Right cardiac atrium (tissue), 5 donors: ENCODE measurements at places on chromosomes 7 and 10. TPM values are rescaled to one million over a fixed set of nuclear protein-coding genes. Genes with fewer than 3 reads are reported as not detected.

Gene ACTL6B
- not detected for total RNA-seq

Gene ARPC1B
- 52.9 TPM for total RNA-seq

Gene IRF5
- total RNA-seq, result 4.6 TPM

Gene GPER1
- 4.3 TPM for total RNA-seq

- no peak for DNase-seq
These were observed 891.1 kb upstream of the GHITM start for GRCh38 chr10:83248106-83248631.

DNA sequence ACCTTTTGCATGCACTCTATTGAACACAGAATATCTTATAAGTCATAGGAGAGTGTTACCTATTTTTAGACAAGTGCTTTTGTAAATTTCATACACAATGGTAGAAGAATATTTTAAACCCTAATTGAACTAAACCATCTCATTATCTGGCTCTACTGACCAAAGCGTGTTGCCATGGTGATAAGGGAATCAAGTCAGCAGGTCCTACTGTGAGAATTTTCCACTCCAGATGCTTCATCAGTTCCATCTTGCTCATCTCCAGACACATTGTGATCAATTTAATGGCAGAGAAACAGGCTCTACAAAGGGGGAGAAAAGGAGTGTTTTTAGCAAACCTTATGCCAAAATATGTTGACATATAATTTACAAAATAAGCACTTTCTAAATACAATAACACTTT lies 621.9 kb upstream of the GHITM start:
- no peak for DNase-seq

- DNase-seq, result no peak
These were observed 42.5 kb downstream of the ASZ1 start for GRCh38 chr7:117384688-117385362.

DNA sequence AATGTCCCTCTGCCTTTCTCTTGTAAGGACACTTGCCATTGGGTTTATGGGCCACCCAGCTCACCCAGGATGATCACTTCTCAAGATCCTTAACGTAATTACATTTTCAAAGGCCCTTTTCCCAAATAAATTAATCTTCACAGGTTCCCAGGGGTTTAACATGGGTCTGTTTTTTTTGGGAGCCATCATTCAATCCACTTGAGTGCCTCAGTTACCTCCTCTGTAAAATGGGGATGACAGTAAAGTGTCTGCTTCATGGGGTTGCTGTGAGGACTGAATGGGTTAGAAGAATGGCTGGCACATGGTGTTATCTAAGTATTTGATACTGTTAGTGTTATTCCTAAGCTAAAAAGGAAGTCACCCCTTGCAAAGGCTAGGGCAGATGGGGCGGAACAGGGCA lies 7.4 kb downstream of the C10orf105 start:
- DNase-seq, result no peak

DNA sequence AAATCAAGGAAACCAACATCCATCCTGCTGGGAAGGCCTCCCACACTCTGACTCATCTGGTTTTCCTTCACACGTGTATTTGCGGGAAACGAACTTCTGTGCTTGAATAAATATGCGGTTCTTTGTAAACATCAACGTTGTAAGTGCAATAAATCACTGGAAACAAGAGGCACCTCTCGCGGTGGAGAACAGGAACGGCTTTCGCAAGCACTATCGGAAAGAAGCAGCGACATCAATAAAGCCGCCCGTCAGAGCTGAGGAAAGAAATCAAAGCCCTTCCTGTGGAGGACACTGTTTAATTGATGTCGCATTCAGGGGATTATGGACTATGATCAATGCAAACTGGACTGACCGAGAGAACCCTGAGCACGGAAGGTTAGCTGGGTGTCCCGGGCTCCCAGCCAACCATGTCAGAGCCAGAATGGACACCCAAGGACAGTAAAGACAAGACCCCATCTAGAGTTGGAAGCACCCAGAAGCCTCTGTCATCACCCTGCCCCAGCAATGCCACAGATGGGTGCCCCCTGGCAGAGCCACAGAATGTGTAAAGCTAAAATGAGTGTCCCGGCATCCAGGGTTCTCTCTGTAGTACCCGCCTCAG lies 37.6 kb downstream of the OAT start:
- no peak for DNase-seq

GRCh38 chr7:142885311-142886230 lies at the start of gene TRPV6:
Gene TRPV6 (minus strand): TSS chr7:142885745.
- DNase-seq, result no peak

- no peak for DNase-seq
These were observed 76.0 kb downstream of the ITGB1 start for GRCh38 chr10:32882076-32882475.

GRCh38 chr7:151930026-151930653 lies 26.1 kb upstream of the GALNTL5 start:
- DNase-seq, result no peak

DNA sequence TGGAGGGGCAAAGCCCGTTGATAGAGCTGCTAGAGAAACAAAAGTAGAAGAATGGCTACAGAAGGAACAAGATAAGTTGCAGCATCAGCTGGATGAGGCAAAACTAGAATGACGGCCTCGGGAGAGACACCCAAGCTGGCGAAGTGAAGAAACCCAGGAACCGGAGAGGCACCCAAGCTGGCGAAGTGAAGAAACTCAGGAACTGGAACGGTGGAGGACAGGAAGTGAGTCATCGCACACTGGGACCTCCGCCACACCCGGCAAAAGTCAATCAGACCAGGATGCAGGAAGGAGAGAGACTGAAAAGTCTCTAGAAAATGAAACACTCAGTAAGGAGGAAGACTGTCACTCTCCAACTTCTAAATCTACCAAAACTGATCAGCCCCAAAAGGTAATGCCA lies 133.0 kb upstream of the NEBL start:
- peak; percentile 47 for DNase-seq

GRCh38 chr10:49661140-49661856 lies 18.2 kb upstream of the C10orf53 start:
- DNase-seq, result no peak

GRCh38 chr7:898855-899681 lies 22.7 kb downstream of the GET4 start:
- peak; percentile 58 for DNase-seq

- no peak for DNase-seq
These were observed 18.4 kb upstream of the PON1 start for GRCh38 chr7:95342642-95343307.

GRCh38 chr10:109664554-109664953 lies 258.8 kb downstream of the XPNPEP1 start:
- DNase-seq, result no peak

GRCh38 chr10:49397036-49397999 lies 1.4 kb upstream of the DRGX start:
- no peak for DNase-seq

- no peak for DNase-seq
These were observed 41.7 kb downstream of the HYCC1 start for GRCh38 chr7:22972207-22972606.
